DMS79 treated with DMSO at 0.1 percent for 48 hours (cell line): ENCODE measurements at places on chromosomes 12 and 14.
A peak's percentile ranks its signal among the peaks of the same experiment; 100 is the strongest.

GRCh38 chr14:99072433-99072832 lies 199.6 kb downstream of the BCL11B start:
- no peak for DNase-seq

- DNase-seq = no peak
Observed at GRCh38 chr12:106248846-106249371, 1.1 kb upstream of the CKAP4 start.

DNA sequence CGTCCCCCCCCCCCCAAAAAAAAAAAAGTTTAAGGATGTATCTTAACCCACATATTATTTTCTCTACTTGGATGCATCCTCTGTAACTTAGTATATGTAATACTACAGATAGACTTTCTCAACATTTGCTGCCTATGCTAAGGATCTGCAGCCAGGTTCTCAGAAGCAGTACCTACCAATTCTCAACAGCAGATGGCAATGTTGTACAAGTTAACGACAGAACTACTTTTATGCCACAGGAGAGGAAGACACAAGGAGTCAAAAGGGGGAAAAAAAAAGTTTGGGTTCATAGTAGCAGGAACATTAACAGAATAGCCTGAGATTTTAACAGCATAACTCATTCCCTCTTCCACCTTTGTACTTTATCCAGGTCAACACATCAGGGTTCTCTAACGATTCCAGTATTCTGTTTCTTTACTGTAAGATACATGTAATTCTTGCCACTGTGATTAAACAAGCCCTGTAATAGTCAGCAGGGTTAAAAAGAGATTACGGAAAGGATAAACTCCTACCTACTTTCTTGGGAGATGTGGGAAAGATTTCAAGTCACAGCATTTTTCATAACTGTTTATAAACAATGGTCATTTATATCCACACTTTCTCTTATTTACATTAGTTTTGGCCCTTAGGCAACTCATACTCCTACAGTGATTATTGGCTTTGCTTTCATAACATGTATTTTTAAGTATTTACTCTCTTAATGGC lies 5.7 kb upstream of the NEK9 start:
- DNase-seq = peak; percentile 80

GRCh38 chr14:73221945-73222344 lies 15.4 kb upstream of the PAPLN start:
- no peak for DNase-seq

DNA sequence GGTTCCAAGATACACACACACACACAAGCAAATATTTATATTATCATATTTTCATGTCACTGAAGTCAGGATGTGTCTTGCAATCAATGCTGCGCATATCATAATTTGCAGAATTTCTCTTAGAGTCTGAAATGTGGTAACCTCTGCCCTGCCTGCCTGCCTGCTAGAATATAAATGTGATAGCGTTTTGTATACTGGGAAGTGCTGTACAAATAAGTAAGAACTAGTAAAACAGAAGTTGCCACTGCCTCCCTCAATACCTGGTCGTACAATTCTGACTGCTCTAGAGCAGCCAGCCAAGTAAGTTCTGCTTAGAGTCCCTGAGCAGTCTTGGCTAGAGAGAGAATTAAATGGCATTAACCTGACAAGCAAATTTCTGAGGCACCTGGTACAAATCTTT lies 83.9 kb upstream of the NTF3 start:
- no peak for DNase-seq

DNA sequence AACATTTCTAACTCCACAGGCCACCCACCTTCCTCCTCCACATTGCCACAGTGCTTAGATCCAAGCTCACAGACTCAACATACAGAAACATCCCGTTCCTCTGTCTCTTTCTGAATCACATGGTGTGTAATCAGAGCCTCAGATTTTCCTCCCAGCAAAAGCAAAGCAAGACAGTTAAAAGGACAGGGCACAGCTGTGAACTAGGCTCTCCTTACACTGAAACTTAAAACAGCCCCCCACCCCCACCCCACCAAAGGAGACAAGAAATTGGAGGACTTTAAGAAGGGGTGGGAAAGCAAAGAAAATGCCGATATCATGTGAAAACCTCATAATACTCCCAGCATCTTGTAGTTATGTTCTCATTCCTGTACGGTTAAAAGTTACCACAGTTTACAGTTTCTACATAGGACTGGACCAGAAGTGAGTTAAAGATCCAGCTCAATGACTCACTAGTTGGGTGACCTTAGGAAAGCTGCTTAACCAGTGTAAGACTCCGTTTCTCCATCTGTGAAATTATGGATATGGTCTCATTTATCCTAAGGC lies 4.8 kb downstream of the YBX3 start:
- DNase-seq = no peak

GRCh38 chr14:99721792-99722516 lies 37.9 kb downstream of the CYP46A1 start:
- DNase-seq = no peak

DNA sequence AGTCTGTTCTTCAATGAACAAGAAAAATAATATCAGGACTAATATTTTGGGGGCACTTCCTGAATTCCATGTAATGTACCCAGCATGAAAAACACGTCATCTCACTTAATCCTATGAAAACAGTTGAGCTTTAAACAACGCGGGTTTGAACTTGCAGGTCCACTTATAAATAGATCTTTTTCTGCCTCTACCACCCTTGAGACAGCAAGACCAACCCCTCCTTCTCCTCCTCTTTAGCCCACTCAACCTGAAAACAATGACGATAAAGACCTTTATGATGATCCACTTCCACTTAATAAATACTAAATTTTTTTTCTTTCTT lies 203.9 kb upstream of the KRR1 start:
- no peak for DNase-seq

GRCh38 chr14:62064751-62065323 lies 302.6 kb downstream of the SNAPC1 start:
- no peak for DNase-seq

DNA sequence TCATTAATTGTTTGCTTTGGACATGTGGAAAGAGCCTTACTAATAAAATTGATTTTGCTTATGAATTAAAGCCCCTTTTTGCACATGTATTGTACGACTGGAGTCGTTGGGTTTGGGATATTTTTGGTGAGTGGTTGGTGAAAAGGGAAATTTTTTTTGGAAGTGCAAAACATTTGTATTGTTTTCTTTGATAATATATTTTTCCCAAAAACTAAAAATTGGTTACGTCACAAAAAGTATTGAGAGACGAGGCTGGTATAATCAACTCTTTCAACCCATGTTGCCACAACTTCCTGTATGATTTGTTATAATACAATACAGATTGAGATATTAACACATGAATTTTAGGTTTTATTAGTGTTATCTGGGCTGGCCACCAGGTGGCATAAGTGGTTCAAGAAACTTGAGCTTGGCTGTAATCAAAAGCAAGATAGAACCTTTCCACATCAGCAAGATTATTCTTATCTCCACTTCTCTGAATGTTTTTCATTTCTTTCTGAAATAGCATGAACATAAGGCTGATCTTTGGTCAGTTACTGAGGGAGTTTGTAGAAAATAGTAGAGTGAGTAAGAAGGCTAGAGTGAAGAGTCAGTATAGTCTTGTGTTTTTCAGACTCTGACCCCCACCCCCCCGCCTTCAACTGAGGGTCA lies 8.7 kb downstream of the NGDN start:
- DNase-seq = peak; percentile 70

DNA sequence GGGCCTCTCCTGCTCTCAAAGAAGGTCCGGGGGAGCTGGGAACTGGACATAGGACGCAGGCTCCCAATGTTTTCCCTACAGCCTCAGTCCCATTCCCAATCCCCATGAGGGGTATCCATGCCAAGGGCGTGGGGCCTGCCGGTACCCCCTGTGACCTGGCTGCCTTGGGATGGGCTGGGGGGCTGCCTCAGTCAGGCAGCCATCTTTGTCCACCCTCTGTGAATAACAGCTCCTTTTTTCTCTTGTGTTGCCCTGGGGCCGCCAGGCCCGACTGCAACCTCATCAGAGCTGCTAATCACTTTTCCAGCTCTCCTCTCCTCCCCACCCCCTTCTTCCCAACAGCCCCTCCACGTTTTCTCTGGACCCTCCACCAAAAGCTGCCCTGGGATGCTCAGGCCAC lies 11.2 kb downstream of the FIGNL2 start:
- DNase-seq = no peak

DNA sequence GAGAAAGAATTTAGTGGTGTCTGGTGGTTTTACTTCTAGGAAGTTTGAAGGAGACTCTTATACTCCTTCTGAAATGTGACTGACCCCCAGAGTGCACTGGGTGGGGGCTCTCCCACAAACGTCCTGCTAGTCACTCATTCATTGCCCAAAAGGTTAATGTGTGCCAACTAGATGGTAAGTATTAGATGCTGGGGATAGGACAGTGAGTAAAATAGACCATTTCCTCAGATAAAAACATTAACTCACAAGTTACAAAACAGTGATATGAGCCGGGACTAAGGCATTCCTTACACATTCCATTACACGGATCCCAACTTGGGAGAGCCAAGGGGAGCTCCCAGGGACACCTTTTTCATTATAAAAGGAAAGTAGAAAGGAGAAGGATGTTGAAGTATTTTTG lies 185.1 kb downstream of the ATXN7L3B start:
- DNase-seq = no peak

DNA sequence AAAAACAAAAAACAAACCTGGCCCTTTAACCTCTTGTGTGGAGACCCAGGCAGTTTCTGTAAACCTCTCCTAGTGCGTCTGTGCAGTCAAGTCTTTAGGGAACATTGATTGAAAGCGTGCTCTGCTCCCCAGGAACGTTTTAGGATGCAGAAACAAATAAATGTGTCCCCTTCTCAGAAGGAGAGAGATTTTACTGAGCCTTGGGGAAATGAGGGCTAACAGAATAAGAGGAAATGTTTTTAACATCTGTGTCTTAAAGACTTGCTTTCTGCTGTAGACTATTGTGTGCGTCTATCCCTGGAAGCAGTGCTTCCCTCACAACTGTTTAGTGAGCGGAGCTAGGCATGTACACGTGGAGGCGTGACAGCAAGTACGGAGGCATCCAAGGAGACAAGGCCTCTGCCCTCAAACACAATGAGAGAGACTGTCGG lies 54.3 kb downstream of the TECPR2 start:
- DNase-seq = no peak

GRCh38 chr12:121531356-121531750 lies 49.5 kb downstream of the KDM2B start:
- no peak for DNase-seq

DNA sequence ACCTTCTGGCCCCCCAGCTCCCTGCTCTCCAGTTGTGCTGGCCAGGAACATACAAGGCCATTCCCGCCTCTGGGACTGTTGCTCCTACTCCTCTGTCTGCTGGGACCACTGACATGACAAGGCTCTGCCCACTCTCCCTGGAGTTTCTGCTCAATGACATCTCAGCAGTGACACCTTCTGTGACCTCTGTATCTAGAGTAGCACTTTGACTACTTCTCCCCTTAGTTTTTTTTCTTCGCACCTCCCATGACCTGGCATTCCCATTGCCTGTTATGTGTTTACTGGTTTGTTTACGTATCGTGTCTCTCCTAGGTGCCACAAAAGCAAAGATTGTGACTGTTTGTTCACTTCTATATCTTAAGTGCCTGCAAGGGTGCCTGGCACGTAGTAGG lies 40.1 kb upstream of the TMEM263 start:
- no peak for DNase-seq

DNA sequence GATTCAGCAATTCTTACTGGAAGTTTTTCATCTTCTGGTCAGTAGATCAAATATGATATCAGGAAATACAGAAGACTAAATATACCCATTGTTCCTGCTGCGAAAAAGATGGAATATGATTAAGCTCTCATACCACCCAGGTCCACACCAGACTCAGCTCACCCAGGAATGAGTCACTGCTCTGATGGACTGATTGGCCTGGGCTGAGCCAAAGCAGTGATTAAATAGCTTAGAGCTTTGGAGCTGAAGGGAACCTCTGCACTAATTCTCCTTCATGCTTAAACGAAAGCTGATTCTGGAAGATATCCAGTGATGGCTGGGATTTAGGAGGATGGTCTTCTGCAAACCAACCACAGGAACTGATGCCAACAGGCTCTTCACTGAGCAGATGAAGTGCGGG lies 62.0 kb upstream of the SYT1 start:
- peak; percentile 21 for DNase-seq

GRCh38 chr12:107238296-107238695 lies 144.9 kb upstream of the CRY1 start:
- DNase-seq = no peak
